Colonic mucosa (tissue), 4 donors: ENCODE measurements at places on chromosomes 11 and 22. TPM values are rescaled to one million over a fixed set of nuclear protein-coding genes. Genes with fewer than 3 reads are reported as not detected.

The TKFC gene
- total RNA-seq = 81.3 TPM

The MS4A2 gene
- 2.2 TPM for total RNA-seq

The DNAJB7 gene
- total RNA-seq = 0.12 TPM

The ACTN3 gene
- not detected for total RNA-seq

The OR10A5 gene
- not detected for total RNA-seq

The KDELR3 gene
- total RNA-seq = 26.7 TPM

The NOX4 gene
- total RNA-seq = 0.35 TPM

The INS gene
- 0.84 TPM for total RNA-seq

The LDLRAD3 gene
- 2.9 TPM for total RNA-seq

The FAM83F gene
- 38.3 TPM for total RNA-seq

The IGLL1 gene
- not detected for total RNA-seq

The SYT9 gene
- total RNA-seq = 0.07 TPM

The RPLP2 gene
- 2,303 TPM for total RNA-seq

The RAG2 gene
- total RNA-seq = not detected

The SCN4B gene
- total RNA-seq = 0.59 TPM

The OR10D3 gene
- total RNA-seq = not detected

The CCDC179 gene
- total RNA-seq = not detected

The MUC6 gene
- 0.10 TPM for total RNA-seq

The APBB1 gene
- 6.6 TPM for total RNA-seq

The SYT7 gene
- 8.5 TPM for total RNA-seq

The OR52A1 gene
- total RNA-seq = not detected

The SCGB1A1 gene
- total RNA-seq = not detected

The SNRPD3 gene
- total RNA-seq = 142 TPM

The ELFN2 gene
- total RNA-seq = 0.21 TPM

The LIPT2 gene
- 4.4 TPM for total RNA-seq

The KRTAP5-9 gene
- 0.35 TPM for total RNA-seq

The HOATZ gene
- total RNA-seq = not detected

The QSER1 gene
- total RNA-seq = 25.3 TPM

The CKAP5 gene
- total RNA-seq = 105 TPM

The PIWIL4 gene
- 6.7 TPM for total RNA-seq

The NLRP10 gene
- total RNA-seq = not detected

The RASL10A gene
- total RNA-seq = 0.42 TPM

The RFPL1 gene
- total RNA-seq = not detected

The PICALM gene
- total RNA-seq = 116 TPM

The NRGN gene
- total RNA-seq = 3.1 TPM

The MMP11 gene
- total RNA-seq = 4.5 TPM

The APOL3 gene
- 5.9 TPM for total RNA-seq

The DUSP8 gene
- 33.9 TPM for total RNA-seq

The MEI1 gene
- total RNA-seq = 1.8 TPM

The CRYBB1 gene
- total RNA-seq = not detected

The GGTLC3 gene
- not detected for total RNA-seq

The RTN4R gene
- 8.5 TPM for total RNA-seq

The HBB gene
- 113 TPM for total RNA-seq

The NAT10 gene
- 48.0 TPM for total RNA-seq

The DAGLA gene
- total RNA-seq = 7.5 TPM

The TBX1 gene
- total RNA-seq = 0.80 TPM

The APOA5 gene
- 0.20 TPM for total RNA-seq

The DDI1 gene
- not detected for total RNA-seq
